Activated CD8-positive, alpha-beta memory T cell treated with anti-CD3 and anti-CD28 coated beads for 1 hour (primary cell): ENCODE measurements at places on chromosomes 4 and X.

DNA sequence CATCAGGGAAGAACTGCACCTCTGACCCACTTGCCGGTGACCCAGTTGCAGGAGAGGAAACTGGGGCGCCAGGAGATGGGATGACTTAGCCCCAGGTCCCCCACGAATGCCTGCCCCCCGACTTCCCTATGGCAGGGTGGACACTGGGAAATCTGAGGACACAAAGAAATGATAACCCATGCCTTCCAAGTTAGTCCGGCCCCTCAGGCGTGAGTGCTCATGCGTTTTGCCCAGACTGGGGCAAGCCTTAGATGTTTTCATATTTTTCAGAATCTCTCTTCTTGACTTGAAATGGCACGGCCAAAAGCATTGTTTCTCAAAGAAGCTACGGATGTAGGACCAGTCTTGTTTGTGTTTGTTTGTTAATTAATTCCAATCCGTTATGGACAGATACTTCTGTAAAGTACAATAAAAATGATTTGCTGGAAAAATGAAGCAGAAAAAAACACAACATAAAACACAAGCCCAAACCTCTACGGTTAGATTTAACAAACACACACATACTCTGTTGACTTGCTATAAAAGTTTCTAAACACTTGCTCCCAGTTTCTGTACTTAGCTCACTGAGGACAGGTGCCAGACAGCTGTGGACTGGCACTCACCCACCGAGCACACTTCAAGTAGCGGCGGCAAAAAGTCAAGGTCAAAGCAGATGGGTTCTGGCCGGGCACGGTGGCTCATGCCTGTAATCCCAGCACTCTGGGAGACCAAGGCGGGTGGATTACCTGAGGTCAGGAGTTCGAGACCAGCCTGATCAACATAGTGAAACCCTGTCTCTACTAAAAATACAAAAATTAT is 341.5 kb downstream of the BCOR start:
- no peak for DNase-seq

- no peak for DNase-seq
Measured at GRCh38 chrX:104318330-104319009, 63.7 kb upstream of the ESX1 start.

- DNase-seq, result no peak
Measured at GRCh38 chr4:173057442-173057841, 111.2 kb upstream of the GALNT7 start.

DNA sequence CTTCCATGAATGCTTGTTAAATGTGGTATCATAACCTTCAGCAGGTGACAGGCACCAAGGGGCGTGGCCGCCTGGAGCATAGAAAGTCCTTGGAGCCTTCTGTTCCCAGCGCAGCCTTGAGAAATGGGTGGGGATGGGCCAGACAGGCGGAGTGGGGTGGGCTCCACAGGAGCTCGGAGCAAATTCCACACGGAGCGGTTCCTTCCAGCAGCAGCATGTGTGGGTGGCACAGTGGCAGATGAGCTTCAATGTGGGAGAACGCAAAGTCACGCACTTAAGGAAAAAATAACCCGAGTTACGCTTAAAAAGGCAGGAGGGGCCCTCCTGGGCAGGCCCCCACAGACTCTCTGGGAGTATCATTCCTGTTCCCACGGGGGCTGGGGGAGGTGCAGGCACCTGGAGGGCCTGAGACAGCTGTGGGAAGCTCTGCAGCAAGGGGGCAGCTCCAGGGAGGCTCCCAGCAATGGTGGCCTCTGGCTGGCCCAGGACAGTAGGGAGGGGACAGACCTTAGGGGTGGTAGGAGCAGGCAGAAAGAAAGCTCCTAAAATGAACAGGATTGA is 15.3 kb downstream of the TMEM271 start:
- no peak for DNase-seq

GRCh38 chr4:6423575-6423974 is 48.8 kb downstream of the PPP2R2C start:
- DNase-seq, result no peak

- no peak for DNase-seq
Measured at GRCh38 chrX:71107762-71108360, 1.3 kb upstream of the CXorf65 start.

DNA sequence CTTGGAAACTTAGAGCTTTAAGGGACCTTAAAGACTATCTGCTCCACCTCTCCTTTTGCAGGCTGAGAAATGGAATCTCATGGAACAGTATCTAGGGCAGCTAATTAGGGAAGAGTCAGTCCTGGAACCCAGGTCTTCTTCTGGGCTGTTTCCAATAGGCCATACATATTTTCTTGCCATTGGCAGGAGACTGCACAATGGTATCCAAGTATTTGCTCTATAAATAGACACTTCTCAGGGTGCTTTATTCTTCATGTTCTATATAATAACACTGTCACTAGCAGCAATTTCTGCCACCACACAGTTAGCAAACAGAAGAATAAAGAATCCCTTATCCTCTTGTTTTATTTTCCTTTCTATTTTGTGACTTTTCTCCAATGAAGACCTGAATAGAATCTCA is 291.7 kb downstream of the C4orf33 start:
- no peak for DNase-seq

GRCh38 chr4:85740431-85740861 is 265.5 kb downstream of the ARHGAP24 start:
- no peak for DNase-seq

DNA sequence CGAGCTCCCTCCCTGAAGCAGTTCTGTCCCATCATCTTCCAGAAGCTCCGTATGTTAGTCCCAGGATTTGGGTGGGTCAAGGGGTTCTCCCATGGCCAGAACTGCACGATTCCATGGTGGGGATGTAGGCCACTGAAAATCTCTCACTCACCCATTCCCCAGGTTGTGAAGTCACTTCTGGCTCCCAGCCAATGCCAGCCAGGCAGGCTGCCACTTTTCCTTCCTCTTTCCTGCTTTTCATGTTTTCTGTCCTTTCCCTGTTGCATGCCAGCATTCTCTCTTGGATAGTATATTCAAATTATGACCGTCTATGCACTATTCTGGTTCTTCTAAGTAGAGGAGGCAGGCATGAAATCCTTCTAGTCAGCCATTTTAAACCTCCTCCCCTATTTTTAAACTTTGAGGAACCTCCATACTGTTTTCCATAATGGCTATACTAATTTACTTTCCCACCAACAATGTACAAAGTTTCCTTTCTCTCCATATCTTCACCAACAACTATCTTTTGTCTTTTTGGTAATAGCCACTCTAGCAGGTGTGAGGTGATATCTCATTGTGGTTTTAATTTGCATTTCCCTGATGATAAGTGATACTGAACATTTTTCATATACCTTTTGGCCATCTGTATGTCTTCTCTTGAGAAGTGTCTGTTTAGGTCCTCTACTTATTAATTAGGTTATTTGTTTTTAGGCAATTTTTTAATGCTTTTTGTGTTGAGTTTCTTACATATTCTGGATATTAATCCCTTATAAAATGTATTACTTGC is 182.1 kb upstream of the TET2 start:
- no peak for DNase-seq

GRCh38 chr4:161817914-161818313 is 345.9 kb downstream of the FSTL5 start:
- no peak for DNase-seq
